ENCODE measurements at places on chromosomes 13 and 19. TPM values are rescaled to one million over a fixed set of nuclear protein-coding genes. Genes with fewer than 3 reads are reported as not detected.

- no peak for DNase-seq
Measured at GRCh38 chr19:34135054-34135800, 37.1 kb upstream of the LSM14A start.

Gene TEKTIP1
- not detected for total RNA-seq

Gene KIR2DL3
- total RNA-seq, result not detected

GRCh38 chr19:52941941-52942385, 18.7 kb upstream of the ZNF888 start:
- DNase-seq, result peak; percentile 32

Gene HSD17B14
- not detected for total RNA-seq

DNA sequence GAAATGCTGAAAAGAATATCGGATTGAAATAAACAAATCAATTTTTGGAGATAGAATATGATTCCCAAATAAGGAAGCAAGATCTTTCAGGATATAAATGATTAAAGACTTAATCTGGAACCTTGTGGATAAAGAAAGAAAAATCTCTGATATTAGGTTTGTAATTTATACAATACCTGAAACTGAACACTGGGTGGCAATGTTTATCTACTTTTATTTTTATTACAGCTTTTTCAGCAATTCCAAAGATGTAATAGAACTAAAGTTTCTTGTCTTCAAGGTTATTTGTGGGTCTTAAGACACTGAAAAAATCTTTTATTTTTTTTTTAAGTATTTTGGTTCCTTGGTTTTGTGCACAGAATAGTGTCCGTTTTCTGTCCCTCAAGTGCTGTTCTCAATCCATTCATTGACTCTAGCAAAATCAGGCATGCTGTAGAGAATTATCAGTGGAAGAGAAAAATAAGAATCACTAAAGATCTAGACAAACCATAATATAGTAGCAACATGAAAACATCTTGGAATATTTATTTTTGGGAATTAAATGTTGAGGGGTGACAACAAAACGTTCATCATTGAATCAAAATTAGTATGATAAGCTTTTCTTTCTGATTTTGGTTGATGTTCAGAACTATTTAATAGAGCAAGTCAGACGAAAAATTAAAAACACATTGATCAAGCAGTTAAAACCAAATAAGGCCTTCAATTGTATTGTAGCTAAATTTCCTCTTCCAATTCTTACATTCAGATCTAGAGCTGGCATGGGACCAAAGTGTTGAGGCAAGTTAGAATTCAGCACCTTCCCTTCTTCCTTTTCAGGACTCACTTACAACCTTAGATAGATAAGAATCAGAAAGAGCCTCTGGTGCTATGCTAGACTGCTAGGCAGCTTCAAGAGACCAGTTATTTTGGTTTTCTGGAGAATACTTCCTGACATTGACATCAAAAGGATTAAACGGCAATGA, 704.4 kb upstream of the PCDH20 start:
- DNase-seq, result no peak

GRCh38 chr13:98123176-98123575, 19.7 kb upstream of the FARP1 start:
- DNase-seq, result no peak

DNA sequence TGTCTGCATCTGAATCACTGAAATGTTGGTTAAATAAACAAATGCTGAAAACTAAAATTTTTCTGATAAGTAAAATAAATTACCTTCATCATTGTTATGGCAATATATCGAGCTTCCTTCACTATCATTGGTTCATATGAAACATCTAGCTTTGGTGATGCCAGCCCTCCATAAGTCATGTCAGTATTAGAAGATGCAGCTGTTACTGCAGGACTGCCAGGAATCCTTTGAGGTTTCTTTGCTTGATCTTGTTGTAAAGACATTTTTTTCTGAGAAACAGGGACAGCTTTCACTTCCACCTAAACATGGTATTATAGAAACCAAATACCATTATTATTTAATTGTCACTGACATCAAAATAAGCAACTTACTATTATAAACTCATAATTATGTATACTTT, 123.7 kb upstream of the FBXL3 start:
- DNase-seq, result no peak

Gene WDFY2
- 0.91 TPM for total RNA-seq

GRCh38 chr13:98303858-98304257, 126.8 kb upstream of the RNF113B start:
- no peak for DNase-seq

- no peak for DNase-seq
Measured at GRCh38 chr19:37988758-37989635, 82.0 kb downstream of the SIPA1L3 start.

- no peak for DNase-seq
Measured at GRCh38 chr13:111598747-111599146, 278.3 kb downstream of the TEX29 start.

DNA sequence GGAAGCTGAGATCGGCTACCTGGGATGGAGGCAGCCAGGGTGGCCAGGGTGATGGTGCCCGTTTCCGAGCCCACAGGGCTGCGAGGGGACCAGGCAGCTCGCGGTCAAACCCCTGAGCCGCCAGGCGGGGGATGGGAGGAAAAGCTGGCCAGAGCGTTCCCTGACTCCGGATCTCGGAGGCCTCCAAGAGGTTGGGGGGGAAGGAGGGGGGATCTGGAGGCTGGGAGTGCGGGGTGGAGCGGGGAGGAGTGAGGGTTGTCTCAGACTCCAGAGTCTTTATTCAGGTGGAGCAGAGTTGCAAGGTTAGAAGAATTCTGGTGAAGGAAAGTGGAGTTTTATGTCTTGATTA, 1.1 kb downstream of the CACNG7 start:
- DNase-seq, result no peak

DNA sequence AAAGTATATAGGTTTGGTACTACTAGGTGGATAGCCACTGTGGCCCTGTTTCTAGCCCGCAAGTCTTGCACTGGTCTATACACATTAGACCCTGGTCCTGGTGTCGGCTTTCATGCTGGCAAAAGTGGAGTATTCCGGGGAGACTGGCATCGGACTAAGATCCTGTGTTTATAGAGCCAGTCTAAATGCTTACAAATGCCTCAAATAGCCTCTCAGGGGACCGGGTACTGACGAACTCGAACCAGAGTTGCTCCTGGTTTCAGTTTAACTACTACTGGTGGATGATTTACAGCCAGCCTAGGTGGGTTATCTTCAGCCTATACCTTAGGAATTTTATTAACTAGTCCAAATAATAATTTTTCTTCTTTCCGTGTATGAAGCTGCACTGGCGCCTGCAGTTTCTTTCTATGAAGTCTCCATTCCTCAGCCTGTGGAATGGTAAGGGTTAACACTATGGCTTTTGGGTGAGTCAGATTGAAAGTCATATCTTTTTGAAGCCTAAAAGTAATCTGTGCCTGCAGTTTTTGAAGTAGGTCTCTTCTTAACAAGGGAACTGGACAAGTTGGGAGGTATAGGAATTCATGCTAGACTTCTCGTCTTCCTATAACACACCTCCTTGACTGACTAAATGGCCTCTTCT, 51.3 kb downstream of the OR10H4 start:
- DNase-seq, result no peak

GRCh38 chr13:32840989-32841713, 175.1 kb upstream of the KL start:
- no peak for DNase-seq

DNA sequence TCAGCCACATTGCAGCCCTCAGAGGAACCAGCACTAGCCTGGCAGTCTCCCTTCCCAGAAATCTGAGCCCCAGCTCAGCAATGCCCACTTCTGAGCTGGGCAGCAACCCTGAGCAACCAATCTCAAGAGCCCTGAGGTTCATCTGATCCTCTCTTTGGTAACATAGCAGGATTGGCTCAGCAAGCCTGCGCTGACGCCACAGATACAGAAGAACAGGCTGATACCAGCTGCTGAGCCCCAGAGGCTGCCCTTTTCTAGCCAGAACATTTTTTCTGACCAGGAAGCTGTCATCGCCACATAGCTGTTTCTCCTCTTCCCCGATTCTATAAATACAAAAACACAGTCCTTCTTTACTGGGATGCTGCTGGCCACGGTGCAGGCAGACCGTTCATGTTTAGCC, 59.8 kb downstream of the TRPM4 start:
- peak; percentile 59 for DNase-seq

Gene POLR2I
- total RNA-seq, result 94.2 TPM

- DNase-seq, result no peak
Measured at GRCh38 chr19:7007859-7008258, 13.4 kb downstream of the MBD3L2B start.

Gene ZNF442
- total RNA-seq, result 4.8 TPM

GRCh38 chr19:48731452-48731851, 9.0 kb downstream of the RASIP1 start:
- DNase-seq, result no peak

Gene TMIGD2
- total RNA-seq, result not detected

GRCh38 chr13:77298426-77298825, 28.5 kb downstream of the MYCBP2 start:
- DNase-seq, result no peak

Gene PPM1N
- total RNA-seq, result not detected

- no peak for DNase-seq
Measured at GRCh38 chr19:45876411-45877197, 9.3 kb downstream of the IRF2BP1 start.

DNA sequence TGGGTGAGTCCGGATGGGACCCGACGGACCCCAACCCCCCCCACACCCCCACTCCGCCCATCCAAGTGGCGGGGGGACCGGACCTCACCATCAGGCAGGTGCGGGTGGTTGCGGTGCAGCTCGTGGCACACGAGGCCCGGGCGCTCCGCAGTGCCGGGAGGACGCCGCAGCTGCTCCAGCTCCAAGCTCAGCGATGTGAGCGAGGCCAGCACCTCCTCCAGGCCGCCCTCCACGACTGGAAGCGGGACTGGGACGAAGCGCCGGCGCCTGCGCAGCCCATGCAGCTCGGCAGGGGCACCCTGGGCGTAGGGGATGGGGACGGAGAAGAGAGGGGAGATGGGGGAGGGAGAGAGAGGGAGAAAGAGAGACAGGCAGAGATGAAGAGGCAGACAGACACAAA, 30.1 kb upstream of the OLFM2 start:
- no peak for DNase-seq

Gene RFXAP
- total RNA-seq, result 4.0 TPM

GRCh38 chr19:47723581-47723940, 10.3 kb downstream of the EHD2 start:
- DNase-seq, result peak; percentile 91

DNA sequence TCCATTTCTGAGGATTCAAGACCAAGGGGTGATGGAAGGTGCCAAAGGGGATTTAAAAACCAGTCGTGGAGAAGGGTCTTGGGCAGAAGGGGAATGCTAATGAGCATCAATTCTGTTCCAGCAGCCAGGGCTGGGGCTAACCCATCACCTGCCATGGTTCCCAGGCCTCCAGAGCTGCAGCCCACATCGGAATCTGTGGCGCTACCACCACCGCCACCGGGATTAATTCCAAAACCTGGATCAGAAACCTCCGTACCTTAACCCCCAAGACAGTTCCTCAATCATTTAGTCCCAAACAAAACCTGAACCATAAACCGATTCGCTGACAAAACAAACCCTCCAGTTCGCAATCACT, 583 bp downstream of the ZNF615 start:
- no peak for DNase-seq

Gene PSG11
- not detected for total RNA-seq

DNA sequence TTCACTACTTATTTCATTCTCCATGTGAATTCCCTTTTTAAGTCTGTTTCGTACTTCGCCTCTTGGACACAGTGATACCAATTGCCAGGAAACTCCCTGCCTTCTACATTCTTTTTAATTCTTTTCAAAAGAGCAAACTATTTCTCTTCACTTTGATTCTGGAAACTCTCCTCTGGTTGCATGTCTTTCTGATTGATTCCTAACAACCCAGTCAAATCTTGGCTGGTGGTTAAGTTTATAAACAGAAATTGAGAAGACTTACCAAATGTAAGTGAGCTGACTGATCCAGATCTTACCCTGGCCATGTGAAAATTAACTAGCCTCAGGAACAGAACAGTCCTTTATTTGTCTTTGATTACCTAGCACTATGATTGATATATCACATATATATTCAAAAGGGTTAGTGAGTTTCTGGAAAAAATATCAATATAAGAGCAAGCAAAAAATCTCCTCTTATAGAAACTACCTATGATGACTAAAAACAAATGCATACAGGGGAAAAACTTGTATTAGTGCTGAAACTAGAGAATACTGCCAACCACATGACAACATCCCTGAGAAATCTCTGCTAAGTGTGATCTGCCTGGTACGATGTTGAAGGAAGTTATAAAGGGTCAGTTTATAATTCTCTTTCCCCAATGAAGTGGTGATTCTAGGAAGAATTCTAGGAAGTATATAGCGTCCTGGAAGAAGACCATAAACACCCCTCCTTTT, 152.6 kb upstream of the HTR2A start:
- DNase-seq, result no peak

GRCh38 chr19:4295972-4296771, 6.0 kb downstream of the TMIGD2 start:
- DNase-seq, result peak; percentile 7

DNA sequence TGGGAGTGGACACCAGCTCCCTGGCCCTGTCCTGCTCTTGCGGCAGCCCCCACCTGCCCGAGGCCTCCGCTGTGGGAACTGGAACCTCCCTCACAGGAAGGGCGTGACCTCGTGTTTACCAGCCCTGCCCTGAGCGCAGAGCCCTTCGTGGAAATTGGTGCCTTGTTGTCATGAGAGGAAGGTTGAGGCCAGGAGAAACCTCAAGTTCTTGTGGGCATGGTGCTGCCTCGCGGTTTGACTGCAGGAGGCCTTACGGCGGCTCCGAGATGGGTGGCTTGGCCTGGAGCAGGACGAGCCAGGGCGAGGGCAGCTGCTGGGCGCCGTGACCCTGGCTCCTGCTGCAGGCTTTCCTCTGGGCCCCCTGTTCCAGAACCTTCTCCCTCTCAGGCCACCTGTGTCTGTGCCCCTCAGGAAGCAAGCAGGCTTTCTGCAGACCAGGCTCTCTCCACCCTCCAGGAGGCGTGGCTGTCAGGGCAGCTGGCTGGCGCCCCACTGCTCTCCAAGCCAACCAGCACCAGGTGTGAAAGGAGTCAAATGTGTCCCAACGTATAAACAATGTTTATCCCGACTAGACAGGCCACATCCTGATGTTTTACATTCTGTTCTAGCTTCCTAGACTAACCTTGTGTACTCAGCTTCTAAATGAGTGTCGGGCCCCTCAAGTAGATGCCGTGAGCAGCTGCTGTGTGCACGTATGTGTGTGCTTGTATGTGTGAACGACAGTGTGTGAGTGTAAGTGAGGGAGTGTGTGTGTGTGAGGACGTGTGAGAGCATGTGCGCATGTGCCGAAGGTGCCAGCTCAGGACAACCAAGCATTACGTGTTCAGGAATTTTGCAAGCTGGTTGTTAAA, 10.4 kb upstream of the RASA3 start:
- no peak for DNase-seq

Gene PRR22
- 3.6 TPM for total RNA-seq

GRCh38 chr13:44237881-44238421, 135.7 kb upstream of the SERP2 start:
- DNase-seq, result no peak

Gene RASAL3
- total RNA-seq, result 0.25 TPM

Gene HCN2
- not detected for total RNA-seq

GRCh38 chr19:39449116-39449797, 3.9 kb downstream of the SUPT5H start:
- DNase-seq, result no peak

Gene CEBPG
- total RNA-seq, result 21.2 TPM

Gene HS6ST3
- 0.02 TPM for total RNA-seq

GRCh38 chr13:112104881-112105234, 37.9 kb downstream of the SOX1 start:
- no peak for DNase-seq

GRCh38 chr19:39342647-39343305, 555 bp downstream of the SAMD4B start:
- no peak for DNase-seq

Gene OR7C1
- not detected for total RNA-seq

- DNase-seq, result no peak
Measured at GRCh38 chr13:89474432-89474831, 1803.3 kb downstream of the SLITRK5 start.

- no peak for DNase-seq
Measured at GRCh38 chr19:45879055-45879454, 6.9 kb downstream of the IRF2BP1 start.

Gene TINCR
- 0.10 TPM for total RNA-seq

Measured in MG63 (cell line).